GM20000 (cell line): ENCODE measurements at places on chromosomes 3 and 15.

DNA sequence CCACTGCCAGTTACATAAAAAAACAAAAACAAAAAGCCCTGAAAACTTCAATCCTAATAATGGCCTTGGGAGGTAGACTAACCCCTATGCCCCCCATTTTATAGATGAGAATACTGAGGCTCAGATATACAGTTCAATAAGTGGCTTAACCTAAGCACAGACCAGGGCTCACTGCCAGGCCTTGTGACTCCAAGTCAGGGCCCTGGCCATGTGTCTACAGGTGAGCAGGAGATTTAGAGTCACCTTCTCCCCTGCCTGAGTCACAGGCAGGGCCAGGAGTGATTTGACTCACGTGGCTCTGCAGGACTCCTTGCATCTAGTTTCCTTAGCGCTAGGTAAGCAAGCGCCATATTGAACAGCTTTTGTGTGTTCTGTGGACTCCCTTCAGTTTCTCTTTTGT lies 98.6 kb upstream of the ETV5 start:
- DNase-seq = no peak

DNA sequence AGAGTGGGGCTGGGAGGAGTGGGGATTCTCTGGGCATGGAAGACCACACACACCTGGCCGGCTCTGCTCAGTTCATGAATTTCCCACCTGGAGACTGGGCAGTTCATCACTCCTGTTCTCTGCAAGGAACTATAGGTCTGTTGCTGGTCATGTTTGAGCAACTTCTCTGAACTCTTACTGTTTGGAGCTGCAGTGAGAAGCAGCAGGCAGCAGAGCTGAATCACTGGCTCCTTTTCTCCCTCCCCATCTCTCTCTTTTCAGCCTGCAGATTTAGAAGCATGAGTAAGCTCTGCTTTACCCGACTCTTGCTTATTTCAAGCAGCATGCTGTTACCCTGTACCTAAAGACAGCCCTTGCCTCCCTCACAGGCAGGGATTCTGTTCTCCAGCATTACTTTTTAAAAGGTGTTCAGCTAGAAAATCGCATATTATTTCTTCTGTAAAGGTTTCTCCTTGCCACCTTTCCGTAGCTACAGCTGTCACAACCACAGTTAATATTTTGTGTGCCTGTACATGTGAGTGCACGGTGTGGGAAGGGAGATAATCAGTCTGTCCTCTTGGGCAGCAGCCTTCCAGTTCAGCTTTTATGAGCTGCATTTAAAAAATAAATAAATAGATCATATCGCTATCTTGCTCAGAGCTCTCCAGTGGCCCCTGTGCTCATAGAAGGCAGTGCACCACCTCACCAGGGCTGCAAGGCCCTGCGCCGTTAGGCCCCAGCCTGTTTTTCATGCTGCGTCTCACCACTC lies 131.6 kb downstream of the CHCHD6 start:
- no peak for DNase-seq

GRCh38 chr15:50302581-50302980 lies 37.1 kb upstream of the HDC start:
- DNase-seq = peak; percentile 33

GRCh38 chr15:71627188-71627587 lies 183.2 kb upstream of the NR2E3 start:
- DNase-seq = no peak

DNA sequence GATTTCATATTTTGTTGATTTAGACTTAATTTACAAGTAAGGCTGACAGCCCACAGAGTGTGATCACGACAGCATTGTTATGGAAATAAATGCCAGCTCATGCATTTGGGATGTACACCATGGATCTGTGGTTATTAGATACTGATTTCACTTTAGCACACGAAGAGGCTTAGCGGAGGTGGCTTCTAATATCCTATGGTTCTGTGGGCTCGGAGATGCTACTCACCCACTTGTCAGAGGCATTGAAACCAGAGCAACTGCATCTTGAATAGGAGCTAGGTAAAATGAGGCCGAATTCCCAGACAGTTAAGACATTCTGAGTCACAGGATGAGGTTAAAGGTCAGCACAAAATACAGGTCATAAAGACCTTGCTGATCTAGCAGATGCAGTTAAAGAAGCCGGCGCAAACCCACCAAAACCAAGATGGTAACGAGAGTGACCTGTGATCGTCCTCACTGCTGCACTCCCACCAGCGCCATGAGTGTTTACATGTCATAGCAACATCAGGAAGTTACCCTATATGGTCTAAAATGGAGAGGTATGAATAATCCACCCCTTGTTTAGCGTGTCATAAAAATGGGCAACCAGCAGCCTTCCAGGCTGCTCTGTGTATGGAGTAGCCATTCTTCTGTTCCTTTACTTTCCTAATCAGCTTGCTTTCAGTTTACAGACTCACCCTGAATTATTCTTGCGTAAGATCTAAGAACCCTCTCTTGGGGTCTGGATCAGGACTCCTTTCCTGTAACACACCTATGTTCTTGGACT lies 117.5 kb downstream of the PGPEP1L start:
- no peak for DNase-seq

- no peak for DNase-seq
Measured at GRCh38 chr3:69085168-69085832, 563 bp downstream of the ARL6IP5 start.

- no peak for DNase-seq
Measured at GRCh38 chr3:160296591-160296990, 71.4 kb downstream of the C3orf80 start.

- no peak for DNase-seq
Measured at GRCh38 chr3:78978037-78978436, 789.8 kb downstream of the ROBO1 start.

DNA sequence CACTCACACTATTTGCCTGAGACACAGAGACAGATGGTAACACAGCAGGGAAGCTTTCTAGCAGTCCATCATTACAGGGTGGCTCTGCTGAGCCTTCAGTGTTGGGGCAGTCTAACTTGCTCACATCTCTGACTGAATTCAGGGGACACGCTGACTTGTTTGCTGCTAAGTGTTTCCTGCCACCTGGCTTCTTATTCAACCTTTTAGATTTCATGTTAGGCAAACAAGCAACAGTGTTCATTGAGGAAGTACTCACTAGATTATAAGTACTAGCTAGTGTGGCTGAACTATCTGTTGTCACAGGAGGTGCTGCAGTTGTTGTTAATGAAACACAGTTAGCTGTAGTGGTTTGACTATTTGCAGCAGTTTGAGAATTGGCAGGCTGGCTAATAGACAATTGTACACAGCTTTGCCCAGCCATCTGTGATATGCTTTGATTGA lies 37.3 kb downstream of the USF3 start:
- DNase-seq = no peak

DNA sequence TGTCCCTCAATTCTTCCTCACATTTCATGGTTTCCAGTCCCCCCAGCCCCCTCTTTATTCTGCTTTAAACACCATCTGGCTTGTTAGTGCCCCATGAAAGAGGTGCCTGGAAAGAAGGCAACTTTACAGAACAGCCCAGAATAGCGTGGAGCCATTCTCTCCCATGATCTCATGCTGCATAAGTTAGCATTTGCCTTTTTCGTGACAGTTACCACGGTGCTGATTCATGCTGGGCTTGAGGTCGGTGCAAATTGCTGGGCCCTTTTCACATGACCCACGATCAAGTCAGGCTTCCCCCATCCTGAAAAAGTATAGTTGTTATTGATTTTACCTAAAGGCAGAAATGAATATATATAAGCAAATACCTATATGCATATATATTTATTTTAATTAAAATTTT lies 29.6 kb downstream of the SQOR start:
- no peak for DNase-seq

DNA sequence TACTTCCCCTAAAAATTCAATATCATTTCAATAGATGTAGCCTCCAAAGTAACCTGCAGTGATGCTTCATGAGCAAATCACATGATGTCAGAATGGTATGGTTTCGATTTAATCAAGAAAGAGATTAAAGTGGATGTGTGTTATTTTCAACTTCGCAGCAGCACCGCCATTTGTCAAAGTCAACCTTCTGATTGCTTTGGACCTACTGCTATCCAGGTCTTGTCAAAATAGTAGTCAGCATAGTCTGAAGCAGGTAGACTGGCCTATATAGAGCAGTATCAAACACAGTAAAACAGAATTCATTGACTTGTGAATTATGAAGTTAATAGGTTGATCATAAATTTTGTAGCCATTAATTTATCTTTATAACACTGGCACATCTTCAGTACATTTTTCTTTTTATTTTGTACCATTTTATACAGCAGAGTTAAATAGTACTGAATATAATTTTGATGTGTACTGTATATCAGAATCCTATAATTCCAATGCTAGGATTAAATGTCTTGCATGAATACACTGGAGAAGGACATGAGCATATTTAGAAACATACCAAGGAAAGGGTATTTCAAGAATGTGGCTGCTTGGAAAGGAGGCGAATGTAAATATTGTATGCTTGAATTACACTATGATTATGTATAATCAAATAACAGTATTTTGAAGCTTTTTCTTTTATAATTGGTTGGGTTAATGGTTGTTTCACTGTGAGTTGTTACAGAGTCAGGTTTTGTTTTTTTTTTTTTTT lies 79.6 kb downstream of the CDIN1 start:
- DNase-seq = no peak

DNA sequence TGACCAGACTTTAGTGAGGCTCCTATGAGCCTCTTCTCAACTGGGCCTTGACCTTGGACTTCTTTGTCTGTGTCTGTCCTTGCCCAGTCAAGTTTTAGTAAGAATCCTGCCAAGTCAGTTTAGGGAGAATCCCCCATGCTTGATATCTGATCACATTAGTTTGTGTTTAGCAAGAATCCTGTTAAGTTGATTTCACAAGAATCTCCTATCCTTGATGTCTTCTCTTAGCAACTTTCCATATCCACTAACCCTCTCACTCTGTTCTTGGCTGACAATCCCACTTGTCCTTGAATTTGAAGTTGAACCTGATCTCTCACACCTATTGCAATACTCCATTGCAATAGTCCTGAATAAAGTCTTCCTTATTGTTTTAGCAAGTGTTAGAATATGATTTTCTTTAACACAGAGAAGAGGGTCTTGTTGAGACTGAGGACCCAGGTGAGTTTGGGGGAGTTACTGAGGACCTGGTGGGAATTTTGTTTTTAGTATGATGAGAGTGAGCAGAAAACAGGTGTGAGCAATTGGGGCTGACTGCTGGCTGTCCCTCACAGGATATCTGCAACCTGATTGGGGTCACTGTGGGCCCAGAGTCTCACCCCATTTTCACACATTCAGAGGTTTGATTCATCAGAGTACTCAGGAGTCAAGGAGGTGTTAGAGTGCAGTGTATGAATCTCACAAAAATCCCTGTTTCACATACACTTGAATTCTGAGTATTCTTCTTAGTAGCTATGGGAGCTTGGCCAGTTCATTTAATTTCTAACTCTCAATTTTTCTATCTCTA lies 39.9 kb upstream of the TNFAIP8L3 start:
- DNase-seq = no peak

- DNase-seq = no peak
Measured at GRCh38 chr3:151382671-151383070, 1.9 kb downstream of the P2RY12 start.

DNA sequence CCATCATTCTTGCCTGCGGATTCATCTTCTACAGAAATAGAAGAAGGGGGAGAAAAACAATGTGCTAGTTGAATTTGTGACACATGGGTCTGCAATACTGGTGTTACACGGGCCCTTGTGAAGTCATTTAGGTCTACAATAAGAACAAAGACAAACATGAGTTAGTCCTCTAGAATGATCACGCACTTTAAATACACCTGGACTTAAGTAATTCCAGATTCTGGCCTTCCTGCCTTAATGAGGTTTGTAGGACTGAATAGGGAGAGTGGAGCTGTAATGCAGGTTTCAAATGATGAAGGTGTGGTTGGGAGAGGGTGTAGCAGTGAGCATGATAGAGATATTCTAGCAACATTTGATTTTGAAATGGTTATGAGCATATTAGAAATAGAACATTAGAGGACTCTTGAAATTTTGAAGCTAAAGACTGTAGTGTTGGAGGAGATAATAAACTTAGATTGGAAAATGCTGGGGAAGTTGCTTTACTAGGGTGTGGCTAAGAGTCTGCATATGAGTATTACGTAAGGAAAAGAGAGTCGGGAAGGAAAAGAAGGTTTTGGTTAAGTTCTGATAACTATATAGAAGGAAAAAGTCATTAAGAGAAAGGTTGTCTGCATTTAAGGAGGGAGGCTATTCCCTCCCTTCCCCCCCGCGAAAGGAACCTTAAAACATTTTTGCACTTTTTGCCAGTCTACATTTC lies 606 bp downstream of the EIF2A start:
- DNase-seq = no peak

GRCh38 chr3:55481744-55482495 lies 5.2 kb downstream of the WNT5A start:
- DNase-seq = no peak

DNA sequence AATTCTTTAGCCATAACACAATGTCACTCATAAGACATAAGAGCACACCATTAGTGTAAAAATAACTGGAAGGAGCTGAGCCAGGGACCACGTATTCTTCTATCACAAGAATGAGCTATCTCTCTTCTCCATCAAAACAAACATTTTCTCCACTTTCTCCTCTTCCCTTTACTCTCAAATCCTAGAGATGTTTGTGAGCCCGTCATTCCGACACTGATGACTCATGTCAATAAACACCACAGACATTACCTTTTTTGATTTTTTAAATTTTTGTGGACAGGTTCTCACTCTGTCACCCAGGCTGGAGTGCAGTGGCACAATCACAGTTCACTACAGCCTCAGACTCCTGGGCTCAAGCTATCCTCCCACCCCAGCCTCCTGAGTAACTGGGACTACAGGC lies 86.6 kb downstream of the MEX3B start:
- no peak for DNase-seq

GRCh38 chr3:159620873-159621272 lies 367.8 kb upstream of the IL12A start:
- DNase-seq = no peak

DNA sequence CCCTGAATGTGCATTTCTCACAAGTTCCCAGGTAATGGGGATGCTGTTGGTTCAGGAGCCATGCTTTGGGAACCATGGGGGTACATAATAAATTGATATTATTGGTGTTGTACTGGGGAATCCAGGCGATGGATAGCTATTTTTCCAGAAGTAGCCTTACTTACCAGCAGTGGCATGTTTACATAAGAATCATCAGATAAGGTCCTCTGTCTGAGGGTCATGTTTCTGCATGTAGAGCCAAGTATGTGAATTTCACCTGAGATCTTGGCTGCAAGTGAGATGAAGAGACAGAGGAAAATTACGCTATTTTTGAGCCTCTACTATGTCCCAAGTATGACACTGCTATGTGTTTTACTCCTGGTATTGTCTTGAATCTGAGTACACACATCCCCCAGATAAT lies 26.3 kb downstream of the GPD1L start:
- DNase-seq = no peak

- DNase-seq = no peak
Measured at GRCh38 chr3:110199588-110199943, 862.2 kb upstream of the DPPA4 start.

- DNase-seq = peak; percentile 42
Measured at GRCh38 chr3:47083786-47084185, 80.1 kb downstream of the SETD2 start.

GRCh38 chr3:182626484-182627467 lies 166.5 kb upstream of the ATP11B start:
- DNase-seq = no peak

DNA sequence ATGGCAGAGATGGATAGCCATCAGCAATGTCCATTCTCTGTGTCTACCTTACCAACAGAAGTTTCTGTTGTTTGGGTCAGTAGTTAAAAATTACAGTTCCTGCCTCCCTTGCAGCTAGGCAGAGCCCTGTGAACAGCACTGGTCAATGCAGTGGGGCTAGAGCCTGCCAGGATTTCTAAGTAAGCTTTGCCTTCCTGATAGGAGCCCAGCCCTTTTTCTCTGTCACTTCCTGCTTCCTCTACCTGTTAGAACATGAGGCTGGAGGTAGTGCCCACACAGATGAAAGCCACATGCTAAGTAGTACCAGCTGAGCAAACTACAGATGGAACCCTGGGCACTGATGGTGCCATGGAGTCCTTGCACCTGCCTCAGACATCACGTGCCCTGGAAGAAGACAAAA lies 45.0 kb downstream of the MGLL start:
- no peak for DNase-seq
